Right cardiac atrium (tissue), 5 donors: ENCODE measurements at places on chromosomes 4 and X.

DNA sequence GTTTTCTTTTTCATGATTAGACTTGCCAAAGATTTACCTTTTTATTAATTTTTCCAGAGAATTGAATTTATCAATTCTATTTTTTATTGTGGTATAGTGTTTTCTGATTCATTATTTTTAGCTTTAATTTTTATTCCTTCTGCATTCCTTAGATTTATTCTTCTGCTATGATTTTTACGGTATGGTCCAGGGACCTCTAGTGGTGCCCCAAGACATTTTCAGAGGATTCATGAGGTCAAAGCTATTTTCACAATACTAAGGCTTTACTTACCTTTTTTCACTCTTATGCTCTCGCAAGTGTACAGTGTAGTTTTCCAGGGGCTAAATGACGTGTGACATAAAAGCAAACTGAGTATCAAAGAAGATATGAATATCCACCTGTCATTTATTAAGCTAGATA lies 8.0 kb downstream of the RADX start:
- no peak for DNase-seq

GRCh38 chr4:150572704-150573504 lies 9.0 kb upstream of the MAB21L2 start:
- DNase-seq, result no peak

DNA sequence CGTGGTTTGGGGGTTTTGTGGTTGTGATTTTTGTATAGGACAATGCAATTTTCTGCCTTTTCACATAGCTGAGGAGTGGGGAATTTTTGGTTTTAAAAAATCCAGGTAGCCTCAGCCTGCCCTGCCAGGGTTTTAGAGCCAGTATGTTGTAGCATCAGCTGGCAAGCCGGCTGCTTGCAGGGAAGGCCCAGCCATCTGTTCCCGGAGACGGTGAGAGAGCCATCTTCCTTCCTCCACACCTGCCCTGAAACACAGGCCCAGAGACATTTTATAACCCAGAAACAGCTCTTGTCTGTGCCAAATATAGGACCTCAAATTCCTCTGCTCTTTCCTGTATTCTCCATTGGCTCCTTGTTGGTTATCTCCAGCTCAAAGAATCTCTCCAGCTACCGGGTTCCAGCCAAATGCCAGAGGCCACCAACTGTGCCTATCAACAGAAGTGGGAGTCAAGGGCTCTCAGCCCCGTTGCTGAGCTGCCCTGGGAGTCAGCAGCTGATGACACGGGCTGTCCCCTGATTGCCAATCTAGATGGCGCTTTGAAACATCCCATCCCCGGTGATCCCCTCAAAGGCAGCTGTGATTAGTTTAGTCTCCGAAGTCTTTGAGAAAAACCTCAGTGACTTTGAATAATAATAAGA lies 595.2 kb downstream of the MID1IP1 start:
- DNase-seq, result no peak

DNA sequence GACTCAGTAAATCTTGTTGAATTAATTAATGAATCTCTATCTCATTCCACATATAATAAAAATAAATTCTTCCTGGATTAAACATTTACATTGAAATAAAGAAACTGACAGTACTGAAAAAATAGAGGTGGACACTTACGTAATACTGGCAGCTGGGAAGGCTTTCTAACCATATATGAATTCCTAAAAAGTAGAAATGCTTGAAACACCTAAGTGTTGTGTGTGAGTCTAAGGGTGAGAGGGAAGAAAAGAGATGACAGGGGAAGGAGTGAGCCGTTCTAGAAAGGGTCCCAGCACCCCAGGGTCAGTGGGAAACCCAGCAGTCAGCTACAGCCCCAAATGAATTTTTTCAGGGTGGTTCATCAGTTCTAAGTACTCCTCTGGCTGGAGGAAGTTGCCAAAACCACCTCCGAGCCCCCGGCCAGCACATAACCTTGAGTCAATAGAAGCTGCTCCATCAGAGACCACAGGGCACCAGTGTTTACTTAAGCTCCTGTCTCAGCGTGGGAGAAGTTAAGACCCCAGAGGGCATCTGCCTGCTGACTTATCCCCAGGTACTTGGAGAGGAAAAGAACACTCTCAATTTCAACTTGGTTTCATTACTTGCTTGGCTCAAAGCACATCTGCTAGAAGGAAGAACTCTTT lies 18.3 kb downstream of the GAB3 start:
- DNase-seq, result no peak

DNA sequence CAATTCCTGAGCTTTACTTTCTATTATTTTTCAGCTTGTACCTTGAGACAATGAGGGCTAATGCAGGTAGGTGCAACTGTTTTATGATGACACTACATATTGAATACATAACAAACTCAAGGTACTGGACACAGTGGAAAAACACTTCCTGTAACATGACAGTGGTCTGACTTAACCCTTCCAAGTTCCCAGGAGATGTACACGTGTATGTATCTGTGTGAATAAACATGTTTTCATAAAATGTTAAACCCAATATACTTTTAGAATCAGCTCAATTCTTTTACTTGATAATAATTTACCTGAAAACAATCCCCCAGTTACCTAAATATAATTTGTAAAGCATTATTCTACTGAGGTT lies 1.2 kb upstream of the PPARGC1A start:
- no peak for DNase-seq

DNA sequence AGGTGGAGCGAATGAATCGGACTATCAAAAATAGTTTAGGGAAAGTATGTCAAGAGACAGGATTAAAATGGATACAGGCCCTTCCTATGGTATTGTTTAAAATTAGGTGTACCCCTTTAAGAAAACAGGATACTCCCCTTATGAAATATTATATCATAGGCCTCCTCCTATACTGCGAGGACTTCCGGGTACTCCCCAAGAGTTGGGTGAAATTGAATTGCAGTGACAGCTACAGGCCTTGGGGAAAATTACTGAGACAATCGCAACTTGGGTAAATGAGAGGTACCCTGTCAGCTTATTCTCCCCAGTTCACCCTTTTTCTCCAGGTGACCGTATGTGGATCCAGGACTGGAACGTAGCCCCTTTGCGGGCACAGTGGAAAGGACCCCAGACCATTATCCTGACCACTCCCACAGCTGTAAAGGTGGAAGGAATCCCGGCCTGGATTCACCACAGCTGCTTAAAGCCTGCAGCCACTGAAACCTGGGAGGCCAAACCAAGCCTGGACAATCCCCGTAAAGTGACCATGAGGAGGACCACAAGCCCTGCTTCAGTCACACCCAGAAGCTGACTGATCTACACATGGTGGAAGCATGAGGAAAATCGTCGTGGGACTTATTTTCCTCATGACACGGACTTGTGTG lies 1138.1 kb downstream of the ARAP2 start:
- no peak for DNase-seq

DNA sequence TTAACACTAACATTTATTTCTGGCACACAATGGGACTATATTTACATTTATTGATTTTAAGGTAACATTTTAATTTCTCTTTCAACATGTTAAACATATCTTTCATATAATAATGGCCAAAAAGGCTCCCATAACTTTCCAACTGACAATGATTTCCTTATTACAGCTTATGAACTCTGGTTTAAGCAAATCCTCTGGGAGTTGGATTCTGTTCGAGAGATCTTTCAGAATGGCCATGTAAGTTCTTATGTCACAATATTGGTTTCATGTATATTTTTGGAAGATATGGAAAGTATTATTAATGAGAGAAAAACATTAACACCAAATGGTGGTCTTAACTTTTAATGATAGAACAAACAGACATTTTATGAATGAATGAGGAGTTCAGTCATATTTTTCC lies 4.1 kb downstream of the TDO2 start:
- DNase-seq, result no peak

DNA sequence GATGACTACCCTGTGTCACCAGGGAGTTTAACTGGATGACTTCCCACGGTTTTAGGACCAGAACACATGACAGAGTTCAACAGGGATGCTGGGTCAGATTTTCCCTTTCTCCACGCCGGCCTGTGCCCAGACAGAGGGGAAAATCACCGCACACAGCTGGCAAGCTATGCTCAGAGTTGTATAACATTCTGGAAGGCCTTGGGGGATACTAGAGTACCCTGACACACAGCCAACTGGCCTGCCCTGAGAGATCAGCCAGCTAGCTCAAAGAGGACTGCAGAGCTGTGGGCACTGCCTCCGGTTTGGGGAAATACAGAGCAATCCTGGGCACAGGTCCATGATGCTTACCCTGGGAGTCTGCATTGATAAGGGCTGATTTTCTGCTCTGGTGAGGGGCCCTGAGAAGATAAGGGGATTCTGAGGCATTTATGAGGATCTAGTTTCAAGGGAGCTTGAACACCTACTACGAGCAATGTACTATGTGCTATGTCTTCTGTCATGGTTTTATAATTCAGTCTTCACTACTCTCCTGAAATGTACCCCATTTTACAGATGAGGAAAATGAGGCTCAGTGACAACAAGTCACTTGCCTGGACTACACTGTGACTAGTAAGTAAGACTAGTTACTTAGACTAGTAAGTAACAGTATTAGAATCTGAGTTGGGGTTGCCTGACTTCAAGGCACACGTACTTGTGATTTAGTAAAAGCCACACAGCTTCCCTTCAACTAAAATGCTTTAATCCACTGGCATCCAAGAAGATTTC lies 14.7 kb downstream of the C4orf54 start:
- DNase-seq, result peak; percentile 78

GRCh38 chrX:15848576-15848975 lies 6.0 kb downstream of the AP1S2 start:
- no peak for DNase-seq

DNA sequence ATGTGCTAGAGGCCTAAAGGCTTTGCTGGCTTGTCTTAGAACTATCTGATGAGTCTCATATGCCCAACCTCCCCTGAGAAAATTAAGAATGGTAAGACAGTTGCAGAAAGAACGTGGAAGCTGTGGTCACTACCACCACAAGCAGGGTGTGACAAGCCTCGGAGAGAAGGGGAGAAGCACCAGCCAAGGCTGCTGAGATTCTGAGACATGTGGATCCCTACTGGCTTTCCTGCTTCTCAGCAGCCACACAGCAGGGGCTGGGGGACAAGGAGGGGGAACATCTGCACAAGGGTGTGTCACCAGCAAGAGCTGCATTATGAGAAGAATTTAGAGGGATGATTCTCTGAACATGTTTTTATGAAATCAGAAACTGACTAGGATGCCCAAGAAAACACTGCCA lies 19.4 kb downstream of the TAPT1 start:
- no peak for DNase-seq

DNA sequence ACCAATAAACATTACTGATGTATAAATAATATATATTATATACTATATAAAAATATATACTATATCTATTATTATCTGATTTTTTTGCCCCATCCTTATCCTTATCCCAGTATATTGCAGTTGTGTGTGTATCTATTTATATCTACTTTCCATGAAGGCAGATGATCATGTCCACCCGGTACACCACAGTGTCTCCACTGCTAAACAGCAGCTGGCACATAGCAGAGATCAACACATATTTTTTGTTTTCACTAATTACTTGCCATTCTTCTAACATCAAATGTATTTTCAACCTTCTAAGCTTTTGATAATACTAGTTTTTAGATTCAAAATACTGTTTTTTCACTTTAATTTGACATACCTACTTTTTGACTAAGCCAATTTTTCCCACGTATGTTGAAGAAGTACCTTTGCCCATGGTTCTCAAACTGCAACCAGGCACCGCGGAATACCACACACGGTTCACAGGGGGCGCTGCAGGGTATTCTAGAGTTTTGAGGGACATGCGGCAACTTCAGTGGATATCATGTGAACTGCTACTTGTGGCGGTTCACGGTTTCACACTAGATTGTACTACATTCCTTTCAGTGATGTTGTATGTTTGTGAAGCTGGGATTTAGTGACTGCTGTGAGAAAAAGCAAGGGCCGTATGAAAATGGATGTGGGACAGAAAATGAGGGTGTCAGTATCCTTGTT lies 182.5 kb upstream of the NPY2R start:
- DNase-seq, result peak; percentile 81

GRCh38 chr4:165610679-165611437 lies 232.1 kb downstream of the CPE start:
- DNase-seq, result no peak

DNA sequence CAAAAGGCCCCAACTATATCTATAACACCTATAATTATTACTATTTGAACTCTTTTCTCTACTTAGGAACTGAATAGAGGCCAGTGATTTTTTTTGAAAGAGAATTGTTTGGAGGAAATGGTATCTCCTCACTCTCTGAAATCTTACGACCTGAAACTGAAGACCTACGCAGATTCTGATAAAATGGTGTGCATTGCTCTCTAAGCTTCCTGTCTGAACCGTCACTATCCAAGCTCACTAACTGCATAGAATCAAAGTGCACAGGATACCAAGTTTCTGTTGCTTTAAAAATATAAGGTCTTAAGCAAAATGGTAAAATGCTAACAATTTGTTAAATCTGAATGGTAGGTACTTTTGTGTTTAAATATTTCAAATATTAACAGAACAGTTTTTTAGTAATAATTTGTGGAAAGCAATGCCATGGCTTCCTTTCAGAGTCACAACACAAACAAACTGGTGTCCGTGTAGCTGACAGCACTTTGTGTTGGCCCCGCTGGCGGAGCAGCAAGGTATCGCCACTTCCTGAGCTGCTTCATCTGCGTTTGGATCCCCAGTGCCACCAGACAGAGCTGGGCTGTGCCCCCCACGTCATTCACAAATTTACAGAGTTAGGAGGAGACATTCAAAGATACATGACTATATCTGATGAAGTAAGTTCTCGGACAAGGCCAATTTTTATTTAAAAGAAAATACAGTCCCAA lies 313.9 kb downstream of the FBXW7 start:
- DNase-seq, result no peak

DNA sequence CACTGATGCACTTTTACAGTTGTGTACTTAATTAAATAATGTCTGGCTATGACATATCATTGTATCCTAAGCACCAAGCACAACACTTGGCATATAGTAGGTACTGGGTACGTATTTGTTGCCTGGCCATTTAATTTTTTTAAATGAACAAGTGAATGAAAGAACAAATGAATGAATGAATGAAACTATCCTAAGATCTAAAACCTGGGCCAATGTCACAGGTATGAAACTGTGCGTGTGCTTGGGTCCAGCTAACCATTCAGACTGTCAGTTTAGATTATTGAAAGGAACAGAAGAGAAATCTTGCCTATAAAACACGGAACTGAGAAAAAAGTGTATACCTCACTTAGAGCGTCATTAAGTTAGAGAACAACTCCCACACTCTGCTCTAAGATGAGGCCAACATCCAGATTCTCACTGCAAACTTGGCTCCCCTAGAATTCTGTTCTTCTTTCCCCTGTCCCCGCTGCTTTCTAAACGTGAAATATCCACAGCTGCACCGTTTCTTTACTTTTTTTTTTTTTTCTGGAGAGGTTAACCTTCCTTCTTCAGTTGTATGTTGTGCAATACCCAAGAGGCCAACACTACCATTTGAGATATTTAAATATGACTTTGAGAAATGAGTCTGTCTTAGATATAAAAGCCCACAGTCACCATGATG lies 17.3 kb upstream of the SEL1L3 start:
- DNase-seq, result no peak

DNA sequence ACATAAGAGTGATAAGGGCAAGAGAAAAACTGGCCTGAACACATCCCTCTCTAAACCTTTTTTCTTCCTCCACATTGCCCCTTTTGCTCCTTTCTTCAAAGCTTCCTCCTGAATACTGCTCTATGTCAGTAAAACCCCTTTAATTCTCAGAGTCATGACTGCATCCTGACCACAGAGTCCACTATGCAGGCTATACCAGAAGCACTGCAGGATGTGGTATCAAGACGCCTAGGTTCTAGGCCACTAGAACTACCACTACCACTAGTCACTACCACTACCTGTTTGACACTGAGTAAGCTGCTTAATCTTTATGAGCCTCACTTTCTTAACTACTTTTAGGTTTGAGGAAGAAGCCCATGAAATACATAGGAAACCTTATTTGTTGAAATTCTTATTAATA lies 38.7 kb downstream of the ARHGEF9 start:
- no peak for DNase-seq
